ENCODE measurements at places on chromosomes 12 and 14. TPM values are rescaled to one million over a fixed set of nuclear protein-coding genes. Genes with fewer than 3 reads are reported as not detected.

DNA sequence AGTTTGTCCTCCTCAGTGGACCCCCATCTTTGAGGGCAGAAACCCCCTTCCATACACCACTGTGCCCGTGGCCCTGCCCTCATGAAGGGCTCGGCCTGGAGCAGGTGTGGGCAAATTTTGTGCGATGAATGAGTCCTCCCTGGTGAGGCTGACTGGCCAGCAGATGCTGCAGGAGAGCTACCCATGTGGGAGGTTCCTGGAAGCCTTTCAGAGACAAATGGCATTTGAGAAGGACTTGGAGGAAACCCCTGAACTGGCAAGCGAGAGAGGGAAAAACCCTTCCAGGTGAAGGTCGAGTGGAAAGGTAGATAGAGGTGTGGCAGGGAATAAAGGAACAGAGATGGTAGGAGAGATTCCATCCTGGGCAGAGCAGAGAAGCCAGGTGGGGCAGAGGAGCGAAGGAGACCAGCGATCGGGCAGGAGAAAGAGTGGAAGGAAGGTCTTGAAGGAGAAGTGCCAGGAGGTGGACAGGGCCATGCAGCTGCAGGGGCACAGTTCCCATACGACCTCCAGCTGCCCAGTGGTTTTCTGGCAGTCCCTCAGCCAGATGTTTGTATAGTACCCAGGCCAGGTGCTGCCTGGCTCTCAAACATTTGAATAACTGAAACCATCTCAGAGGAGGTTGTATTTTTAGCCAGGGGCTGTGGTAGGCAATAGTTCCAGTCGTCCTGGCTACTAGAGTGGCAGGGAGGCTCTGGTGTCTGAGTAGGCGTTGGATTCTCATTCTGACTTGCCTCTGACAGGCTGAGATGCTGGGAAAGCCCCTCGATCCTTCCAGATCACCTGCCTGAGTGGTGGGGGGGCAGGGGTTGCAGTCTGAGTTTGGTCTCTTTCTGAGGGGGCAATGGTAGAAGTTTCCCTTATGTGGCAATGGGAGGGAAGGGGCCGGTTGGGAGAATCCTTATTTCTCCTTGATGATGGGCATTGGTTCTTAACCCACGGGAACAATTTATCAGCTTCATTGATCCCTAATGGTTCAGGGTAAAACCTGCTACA, 40.1 kb downstream of the FBXL14 start:
- H3K4me1 ChIP-seq, result no peaks in the 10 kb centered on the region
- no peak overlapping the region for H3K27ac ChIP-seq
- H3K4me3 ChIP-seq, result no peak overlapping the region
- no peaks in the 10 kb centered on the region for H3K36me3 ChIP-seq

RPS6KA5 gene
- total RNA-seq, result 6.4 TPM

ACSM4 gene
- not detected for total RNA-seq

INSM2 gene
- total RNA-seq, result not detected

BCL11B gene
- 0.11 TPM for total RNA-seq

Measured in left ventricle myocardium inferior (tissue), 1 donor.